Stimulated activated CD4-positive, alpha-beta T cell treated with anti-CD3 and anti-CD28 coated beads, Interleukin-1b, Interleukin-23, amount 100 ng/mL, for 1 hour (primary cell): ENCODE measurements at places on chromosomes 12 and 14.

GRCh38 chr14:60220917-60221316 lies 28.1 kb upstream of the PPM1A start:
- no peak for DNase-seq

DNA sequence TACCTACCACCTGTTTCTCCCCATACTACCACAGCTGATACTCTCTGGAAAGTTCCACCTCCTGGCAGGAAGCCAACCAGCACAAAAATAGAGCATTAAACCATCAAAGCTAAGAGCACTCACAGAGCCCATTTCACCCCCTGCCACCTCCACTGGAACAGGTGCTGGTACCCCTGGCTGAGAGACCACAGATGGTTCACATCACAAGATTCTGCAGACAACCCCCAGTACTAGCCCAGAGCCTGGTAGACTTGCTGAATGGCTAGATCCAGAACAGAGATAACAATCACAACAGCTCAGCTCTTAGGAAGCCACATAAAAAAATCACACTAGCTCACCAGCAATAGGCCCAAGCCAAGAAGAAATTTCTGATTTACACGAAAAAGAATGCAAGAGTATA lies 855.2 kb downstream of the FSCB start:
- no peak for DNase-seq

DNA sequence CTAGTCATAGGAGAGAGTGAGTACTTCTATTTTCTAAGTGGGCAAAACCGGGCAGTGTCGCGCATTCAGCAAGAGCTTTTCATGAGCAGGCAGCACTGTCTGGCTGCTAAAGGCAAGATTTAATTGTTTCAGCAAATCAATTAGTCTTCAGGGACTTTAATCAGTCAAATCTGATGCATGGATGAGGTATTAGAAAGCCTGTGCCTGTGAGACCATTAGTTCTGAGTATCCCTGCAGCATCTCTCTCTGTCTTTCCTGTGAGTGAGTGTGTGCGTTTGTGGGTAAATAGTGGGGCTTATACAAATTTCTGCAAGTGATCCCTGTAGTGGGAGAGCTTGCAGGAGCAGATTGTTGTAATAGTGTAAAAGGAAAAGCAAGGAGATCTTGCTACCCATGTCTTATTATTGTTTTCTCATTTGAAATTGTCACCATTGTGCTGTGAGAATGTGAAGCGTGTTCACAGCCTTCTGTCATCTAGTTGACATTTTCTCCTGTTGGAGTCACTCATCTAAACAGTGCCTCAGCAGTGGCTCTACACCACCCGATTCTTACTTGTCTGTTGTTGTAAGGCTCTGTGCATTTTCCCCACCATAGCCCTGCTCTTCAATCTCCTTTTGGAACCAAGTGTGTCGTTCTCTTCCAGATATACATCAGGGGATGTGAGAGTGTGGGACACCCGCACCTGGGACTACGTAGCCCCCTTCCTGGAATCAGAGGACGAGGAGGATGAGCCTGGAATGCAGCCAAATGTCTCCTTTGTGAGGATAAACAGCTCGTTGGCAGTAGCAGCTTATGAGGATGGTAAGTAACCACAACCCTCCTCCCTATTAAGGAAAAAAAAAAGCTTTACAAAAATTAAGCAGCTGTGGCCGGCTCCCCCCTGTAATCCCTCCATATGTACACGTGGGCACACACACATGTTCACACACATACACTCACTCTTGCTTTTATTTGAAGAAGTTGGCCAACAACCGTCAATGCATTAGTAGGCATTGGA lies 53.6 kb downstream of the FBXW8 start:
- no peak for DNase-seq

- no peak for DNase-seq
These were observed 1.5 kb upstream of the FBRSL1 start for GRCh38 chr12:132488127-132489077.

- DNase-seq = no peak
These were observed 31.9 kb downstream of the FOS start for GRCh38 chr14:75310295-75311111.

DNA sequence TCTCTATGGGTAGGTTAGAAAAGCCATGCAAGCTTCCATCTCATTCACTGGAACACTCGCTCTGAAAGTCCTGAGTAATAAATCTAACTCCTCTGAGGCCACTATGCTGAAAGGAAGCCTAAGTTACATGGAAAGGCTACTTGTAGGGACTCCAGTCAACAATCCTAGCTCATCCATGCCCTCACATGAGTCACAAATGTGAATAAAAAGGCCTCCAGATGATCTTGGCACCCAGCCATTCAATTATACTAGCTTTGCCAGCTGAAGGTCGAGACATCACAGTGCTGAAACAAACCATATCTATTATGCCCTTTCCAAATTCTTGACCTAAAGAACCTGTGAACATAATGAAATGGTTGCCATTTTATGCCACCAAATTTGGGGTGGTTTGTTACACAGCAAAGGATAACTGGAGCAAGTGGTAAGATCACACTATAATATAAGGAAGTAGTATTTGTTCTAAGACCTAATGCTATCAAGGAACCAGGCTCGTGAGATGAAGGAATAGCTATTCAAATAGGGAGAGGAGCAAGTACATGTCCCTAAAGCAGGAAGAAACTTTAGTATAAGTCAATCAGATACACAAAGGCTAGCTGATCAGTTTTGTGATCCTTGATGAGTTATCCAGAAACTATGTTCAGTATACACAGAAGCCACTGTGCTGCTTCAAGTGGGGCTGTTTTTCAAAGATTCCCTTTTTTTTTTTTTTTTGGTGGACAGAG lies 142.1 kb downstream of the MED13L start:
- no peak for DNase-seq

DNA sequence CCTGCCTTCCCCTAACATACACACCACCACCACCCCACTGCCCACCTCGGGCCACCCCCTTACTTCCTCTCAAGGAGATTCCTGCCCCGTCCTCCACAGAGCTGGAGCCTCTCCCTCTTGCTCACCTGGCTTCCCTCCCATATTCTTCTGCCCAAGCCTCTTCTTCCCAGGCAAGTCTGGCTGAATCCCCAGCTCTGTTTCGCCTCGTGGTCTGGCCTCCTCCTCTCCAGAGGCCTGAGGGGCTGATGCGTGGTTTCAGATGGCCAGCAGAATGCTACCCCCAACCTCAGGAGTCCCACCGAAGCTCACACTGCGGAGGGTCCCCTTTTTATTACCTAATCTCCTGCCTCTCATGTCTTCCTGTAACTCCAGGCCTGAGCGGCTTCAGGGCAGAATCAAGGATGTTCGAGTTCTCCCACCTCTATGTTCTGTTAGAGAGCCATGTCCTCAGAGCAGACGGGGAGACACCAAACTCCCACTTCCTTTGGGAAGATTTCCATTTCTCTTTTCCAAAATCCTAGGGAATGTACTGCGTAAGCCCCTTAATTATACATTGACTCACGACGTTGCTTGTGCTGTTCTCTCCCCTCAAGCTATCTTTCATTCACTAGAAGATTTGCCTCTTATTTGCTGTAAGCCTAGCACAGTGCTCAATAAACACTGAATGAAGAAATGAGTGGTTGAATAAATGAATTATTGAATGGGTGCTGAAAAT lies 33.9 kb upstream of the LTBP2 start:
- no peak for DNase-seq

GRCh38 chr12:44563486-44563885 lies 312.6 kb downstream of the NELL2 start:
- no peak for DNase-seq

GRCh38 chr14:67425608-67426007 lies 13.6 kb upstream of the PLEK2 start:
- no peak for DNase-seq

DNA sequence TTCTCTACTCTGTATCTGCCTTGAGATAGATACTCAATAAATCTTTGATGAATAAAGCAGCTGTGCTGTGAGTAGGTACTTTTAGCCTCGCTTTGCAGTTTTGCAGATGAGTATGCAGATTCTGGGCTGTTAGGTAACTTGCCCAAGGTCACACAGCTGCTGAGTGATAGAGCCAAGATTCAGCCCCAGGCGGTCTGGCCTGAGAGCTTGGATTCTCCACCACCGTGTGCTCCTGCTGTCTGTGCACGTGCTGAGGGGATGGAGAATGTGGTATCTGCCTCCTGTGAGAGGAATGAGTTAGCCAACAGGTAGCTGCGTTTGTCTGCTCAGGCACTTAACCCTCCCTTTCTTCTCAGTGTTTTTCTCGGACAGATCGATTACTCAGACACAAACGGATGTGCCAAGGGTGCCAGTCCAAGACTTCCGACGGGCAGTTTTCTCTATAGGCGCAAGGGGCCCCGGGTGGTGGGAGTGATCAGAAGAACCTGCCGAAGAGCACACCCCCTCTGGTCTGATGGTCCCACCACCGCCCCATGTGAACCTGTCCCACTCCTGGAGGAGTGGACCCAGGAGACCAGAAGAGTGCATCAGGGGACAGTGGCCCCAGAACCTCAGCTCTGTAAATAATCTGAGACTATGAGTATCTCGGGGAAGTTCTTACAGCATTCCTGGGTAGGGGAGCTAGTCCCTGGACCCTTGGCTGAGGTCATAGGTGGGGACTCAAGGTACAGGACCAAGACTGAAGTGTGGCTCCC lies 6.6 kb upstream of the CSAD start:
- no peak for DNase-seq
